AG20443 (cell line): ENCODE measurements at places on chromosomes 13 and 19.

DNA sequence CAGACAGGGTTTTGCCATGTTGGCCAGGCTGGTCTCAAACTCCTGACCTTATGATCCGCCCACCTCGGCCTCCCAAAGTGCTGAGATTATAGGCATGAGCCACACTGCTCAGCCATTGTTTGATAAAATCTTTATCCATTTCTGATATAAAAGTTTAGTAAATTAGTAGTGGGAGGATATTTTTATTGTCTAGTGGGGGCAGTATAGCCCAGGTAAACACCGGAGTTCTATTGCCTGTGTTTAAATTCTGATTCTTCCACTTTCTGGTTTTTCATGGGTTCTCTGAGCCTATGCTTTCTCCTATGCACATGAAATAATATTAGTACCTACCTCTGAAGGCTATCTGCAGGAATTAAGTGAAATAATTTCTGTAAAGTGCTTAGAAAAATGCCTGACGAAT is 20.1 kb upstream of the ARHGEF18 start:
- DNase-seq: no peak

- no peak for DNase-seq
Measured at GRCh38 chr13:29605860-29606526, 10.5 kb upstream of the SLC7A1 start.

- no peak for DNase-seq
Measured at GRCh38 chr13:112198396-112199010, 131.6 kb downstream of the SOX1 start.

GRCh38 chr19:8085598-8086408 is 33.2 kb downstream of the CCL25 start:
- no peak for DNase-seq

- DNase-seq: no peak
Measured at GRCh38 chr13:70723732-70724131, 615.5 kb upstream of the KLHL1 start.
